ENCODE measurements at places on chromosomes 12 and 14.

GRCh38 chr12:106223485-106224354 is 24.1 kb downstream of the CKAP4 start:
- DNase-seq: peak; percentile 65

- no peak for DNase-seq
Observed at GRCh38 chr12:26150736-26151450, 26.1 kb upstream of the BHLHE41 start.

DNA sequence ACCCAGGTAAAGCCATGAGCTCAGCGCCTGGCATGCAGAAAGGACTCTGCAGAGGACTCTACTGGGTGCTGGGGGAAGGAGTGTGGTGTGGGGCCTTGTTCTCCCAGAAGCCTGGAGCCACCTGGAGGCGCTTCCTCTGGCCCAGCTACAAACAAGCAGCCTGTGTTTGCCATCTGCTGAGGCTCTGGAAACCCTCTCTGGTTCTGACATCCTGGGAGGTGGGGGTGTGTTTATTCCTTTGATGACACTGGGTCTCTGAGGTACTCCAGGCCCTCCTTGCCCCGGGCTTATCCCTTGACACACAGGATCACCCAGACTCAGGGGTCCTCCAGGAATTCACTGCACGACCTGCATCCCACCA is 44.9 kb downstream of the RNF34 start:
- no peak for DNase-seq

DNA sequence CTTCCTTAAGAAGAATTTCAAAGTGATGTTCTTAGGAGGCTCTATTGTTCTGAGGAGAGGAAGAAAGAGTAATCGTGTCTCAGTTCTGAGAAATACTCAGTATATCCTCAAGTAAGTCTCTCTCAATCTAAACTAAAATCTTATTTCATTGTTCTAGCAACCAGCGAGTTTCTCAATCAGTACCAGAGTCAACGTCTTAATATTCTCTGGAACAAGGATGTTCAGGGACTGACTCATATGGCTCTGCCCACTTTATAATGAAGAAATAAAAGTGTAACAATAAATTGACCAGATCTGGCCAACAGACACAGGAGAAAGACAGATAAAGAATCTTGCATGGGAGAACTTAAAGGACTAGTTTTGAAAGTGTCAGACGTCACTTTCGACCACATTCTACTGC is 469.8 kb upstream of the FLRT2 start:
- DNase-seq: no peak

GRCh38 chr14:58166005-58166983 is 14.3 kb upstream of the ARMH4 start:
- peak; percentile 85 for DNase-seq

- no peak for DNase-seq
Observed at GRCh38 chr12:52247622-52248540, 14.8 kb downstream of the KRT7 start.

DNA sequence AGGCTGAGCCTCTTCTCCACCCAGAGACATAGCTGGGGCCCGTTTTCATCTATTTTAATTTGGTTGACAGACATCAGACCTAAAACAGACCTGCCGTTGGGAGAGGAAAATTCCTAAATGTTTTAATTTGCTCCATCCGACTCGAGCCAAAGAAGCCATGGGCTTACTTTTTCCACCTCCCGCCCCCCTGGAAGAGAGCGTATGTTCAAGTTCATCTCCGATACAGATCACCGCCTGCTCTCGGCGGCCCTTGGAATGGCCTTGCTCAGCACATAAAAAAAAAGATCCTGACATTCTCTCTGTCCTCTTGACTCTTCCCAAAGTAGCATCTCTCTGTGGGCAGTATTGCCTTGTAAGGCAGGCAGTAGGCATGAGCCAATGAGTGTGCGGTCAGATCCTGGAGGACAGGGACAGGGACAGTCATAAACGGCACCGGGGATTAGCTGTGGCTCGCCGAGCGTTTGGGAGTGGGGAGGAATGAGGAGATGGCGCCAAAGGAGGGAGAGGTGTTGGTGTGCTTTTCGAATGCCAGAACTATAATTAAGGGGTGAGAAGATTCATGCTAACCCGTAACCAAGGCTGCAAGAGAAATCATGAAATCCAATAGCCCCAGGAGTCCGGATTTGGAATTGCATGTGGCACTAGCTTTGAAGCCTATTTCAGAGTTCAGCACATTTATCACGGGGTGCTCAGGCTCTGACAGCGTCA is 47.9 kb upstream of the MEG3 start:
- no peak for DNase-seq

DNA sequence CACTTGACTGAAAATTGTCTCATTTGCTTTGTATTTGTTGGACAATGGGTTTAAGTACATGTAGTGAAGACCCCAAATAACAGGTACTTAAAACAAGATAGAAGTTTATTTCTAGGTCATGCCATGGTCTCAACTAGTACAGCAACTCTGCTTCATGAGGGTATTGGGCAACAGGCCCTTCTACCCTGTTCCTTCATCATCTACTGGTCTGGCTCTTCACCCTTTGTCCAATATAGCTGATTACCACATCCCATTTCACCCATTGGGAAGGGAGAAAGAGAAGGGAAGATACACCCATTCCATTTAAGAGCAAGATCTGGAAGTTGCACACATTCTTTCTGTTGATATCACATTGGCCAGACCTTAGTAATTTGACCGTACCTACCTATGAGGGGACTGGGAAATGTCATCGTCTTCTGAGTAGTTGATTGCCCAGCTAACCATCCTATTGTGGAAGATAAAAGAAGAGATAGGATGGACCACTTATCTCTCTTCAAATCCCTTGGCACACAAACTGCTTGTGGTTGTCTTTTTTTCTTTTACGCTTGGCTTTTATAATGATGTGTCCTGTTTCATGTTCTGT is 104.6 kb downstream of the DIP2B start:
- no peak for DNase-seq

DNA sequence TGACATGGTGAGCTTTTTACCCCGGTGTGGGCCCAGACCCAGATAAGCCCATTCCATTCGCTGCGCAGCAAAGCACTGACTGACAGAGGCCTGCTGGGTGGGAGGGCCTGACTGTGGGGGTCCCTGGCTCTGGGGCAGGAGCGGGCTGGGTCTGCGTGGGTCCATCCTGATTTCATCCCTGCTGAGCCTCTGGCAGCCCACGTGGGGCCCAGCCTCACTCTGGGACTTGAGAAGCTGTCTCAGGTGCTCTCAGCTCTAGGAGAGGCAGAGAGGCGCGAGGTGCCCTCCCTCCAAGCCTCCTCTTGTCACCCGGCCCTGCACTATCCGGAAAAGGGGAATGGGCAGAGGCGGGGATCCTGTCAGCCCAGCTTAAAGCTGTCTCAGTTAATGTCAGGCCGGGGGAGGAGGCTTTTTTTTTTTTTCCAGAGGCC is 927 bp downstream of the ABCB9 start:
- no peak for DNase-seq

DNA sequence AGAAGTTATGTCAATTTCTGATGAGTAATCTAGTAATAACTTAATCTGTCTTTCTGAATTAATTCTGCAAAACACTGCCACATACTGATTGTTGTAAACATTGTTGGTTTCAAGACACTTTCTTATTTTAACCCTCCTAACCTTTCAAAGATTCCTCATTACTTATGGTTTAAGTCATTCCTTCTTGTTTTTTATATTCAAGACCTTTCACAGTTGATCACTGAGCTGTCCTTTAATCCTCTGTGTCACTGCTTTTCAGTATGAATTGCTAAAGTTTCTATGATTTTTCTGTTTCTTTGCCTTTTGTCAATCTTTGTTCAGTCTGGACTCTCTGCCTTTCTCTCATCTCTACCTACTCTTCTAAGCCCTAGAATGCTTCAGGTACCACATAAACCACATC is 164.7 kb downstream of the RAD51B start:
- no peak for DNase-seq

DNA sequence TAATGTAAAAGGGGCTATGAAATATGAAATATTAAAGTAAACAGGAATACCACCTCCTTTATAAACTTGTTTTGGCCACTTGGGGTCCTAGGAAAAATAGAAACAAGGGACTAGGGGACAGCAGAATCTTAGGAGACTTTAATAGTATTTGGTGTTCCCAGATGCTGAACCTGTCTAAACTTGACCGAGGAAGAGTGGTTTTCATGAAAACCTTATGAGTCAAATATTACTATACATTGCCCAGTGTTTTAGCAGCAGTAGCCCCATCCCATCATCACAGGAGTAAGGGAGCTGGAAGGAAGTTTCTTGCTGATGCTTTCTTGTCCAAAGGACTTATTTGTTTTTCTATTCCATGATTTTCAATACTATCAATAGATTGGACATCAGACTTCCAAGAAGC is 177.5 kb upstream of the CAND1 start:
- DNase-seq: no peak

GRCh38 chr14:50334211-50334610 is 22.1 kb downstream of the DMAC2L start:
- no peak for DNase-seq

GRCh38 chr14:95495538-95496025 is 20.9 kb downstream of the SYNE3 start:
- no peak for DNase-seq

- no peak for DNase-seq
Observed at GRCh38 chr14:36365766-36366165, 45.3 kb upstream of the MBIP start.

GRCh38 chr12:50825372-50825838 is 17.3 kb upstream of the TMPRSS12 start:
- DNase-seq: no peak

DNA sequence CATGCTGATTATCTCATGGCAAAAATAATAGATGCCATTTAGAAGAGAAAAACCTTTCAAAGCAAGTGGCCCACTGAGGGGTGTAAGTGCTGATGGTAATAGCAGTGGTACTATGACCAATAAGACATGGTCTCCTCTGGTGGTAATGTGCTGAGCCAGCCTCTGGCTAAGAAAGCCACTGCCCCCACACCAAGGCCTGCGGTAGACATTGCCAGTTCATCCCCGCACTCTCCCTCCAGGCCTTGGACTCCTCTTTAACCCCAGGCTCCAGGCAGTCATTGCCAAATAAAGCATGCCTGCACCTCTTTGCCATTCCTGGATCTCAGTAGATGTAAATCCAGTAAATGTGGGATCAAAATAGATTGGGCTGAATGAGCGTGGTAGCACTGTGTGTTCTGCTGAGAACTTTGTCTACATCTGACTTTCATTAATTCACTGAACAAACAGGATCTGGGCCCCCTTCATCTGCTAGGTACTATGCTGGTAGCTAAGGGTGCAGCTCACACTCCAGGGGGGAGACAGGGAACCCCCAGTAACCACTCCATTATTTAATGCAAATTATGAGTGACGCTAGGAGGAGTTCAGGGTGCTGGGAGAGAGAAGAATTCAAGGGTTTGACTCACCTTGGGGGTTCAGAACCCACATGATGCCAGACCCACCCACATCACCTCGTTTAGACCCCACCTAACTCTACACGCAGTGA is 89.3 kb downstream of the BCL11B start:
- DNase-seq: no peak

- no peak for DNase-seq
Observed at GRCh38 chr14:74427651-74428050, 1.6 kb upstream of the SYNDIG1L start.

DNA sequence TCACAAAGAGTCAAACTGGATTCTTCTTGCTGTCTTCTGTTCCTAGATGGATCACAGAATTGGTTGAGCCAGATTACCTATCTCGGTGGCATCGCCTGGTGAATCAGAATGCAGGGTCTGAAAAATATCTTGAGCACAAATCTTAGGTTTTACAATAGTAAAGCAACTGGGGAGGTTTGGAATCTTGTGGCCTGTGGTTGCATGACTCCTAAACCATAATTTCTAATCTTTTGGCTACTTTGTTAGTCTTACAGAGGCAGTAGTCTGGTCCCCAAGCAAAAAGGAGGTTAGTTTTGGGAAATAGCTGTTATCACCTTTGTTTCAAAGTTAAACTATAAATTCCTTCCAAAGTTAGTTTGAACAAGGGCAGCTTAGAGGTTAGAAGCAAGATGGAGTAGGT is 1488.5 kb upstream of the FLRT2 start:
- DNase-seq: no peak

GRCh38 chr14:52776816-52777215 is 14.6 kb downstream of the GNPNAT1 start:
- no peak for DNase-seq

DNA sequence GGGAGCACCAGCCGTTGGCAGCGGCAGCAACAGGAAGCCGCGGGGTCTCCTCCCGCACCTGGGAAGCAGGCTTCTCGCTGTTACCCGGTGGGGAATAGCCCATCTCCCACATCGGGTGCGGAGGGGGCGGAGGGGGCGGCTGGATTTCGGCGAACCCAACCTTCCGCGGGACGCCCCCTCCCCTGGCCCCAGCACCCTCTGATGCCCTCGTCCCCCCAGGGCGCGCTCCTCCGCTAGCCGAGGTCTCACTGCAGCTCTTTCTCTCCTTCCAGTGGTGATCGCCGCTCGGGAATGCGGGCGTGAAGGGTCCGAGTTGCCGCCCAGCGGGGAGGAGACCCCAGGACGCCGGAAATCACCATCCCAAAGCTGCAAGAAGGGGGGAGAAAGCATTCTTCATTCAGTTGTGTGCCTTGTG is 303 bp downstream of the SAMD4A start:
- DNase-seq: no peak

GRCh38 chr12:114841557-114842251 is 157.7 kb upstream of the TBX3 start:
- DNase-seq: no peak

DNA sequence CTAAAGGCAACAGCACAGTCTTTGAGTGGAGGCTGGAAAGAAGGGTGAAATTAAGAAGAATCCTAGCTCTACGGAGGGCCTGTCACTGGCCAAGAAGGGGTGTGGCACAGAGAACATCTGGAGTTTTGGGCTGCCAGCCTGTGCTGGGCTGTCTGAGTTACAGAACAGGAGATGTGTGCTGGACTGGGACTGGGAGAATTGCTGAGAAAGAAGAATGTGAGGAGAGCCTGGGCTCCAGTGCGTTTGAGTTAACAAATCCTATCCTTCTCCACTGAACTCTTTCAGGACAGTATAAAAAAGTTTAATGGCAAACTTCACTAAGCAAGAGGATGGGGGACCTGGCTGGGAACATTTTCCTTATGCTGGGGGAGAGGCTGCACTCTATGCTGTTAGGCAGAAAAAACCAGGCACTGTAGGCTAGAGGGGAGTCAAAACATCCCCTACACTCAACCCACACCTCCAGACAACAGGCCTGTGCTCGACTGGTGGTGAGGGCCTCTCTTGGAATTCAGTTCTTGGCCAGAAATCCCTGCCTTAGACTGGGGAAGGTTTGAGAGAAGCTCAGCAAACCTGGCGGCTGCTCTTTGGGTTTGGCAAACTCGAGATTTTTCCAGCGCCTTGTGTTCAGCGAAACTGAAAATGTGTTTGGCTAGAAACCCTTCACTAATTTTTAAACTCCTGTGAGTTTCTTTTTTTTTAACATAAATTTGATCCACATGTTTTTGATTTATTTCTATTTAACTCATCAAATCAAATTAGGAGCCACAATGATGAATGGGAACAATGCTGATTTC is 217.3 kb downstream of the MON2 start:
- no peak for DNase-seq

All from stimulated activated CD4-positive, alpha-beta T cell treated with anti-CD3 and anti-CD28 coated beads, Interleukin-4, amount 100 ng/mL, for 48 hours (primary cell).